Fibroblast of skin of back (primary cell): ENCODE measurements at places on chromosomes 12 and 14.

GRCh38 chr12:108310489-108310888, 28.6 kb downstream of the CMKLR1 start:
- DNase-seq = peak; percentile 63

- no peak for DNase-seq
These were observed 950.7 kb upstream of the FLRT2 start for GRCh38 chr14:84579292-84579691.

- no peak for DNase-seq
These were observed 160.6 kb downstream of the ZFP36L1 start for GRCh38 chr14:68632054-68632895.

GRCh38 chr12:27805238-27805637, 25.2 kb upstream of the MANSC4 start:
- peak; percentile 47 for DNase-seq
